A549 treated with Mapracorat at 1 μM for 4 hours (cell line): ENCODE measurements at places on chromosomes 1 and 21. TPM values are rescaled to one million over a fixed set of nuclear protein-coding genes. Genes with fewer than 3 reads are reported as not detected.

KAZN gene
- 3.1 to 4.2 TPM (median 3.6 TPM) in 5 replicates for total RNA-seq

FPGT gene
- 6.0 to 7.9 TPM (median 6.9 TPM) in 5 replicates for total RNA-seq

UBASH3A gene
- total RNA-seq, result 0.11 to 0.21 TPM (median 0.16 TPM) in 5 replicates

CPLANE2 gene
- 2.5 to 4.5 TPM (median 3.2 TPM) in 5 replicates for total RNA-seq

SLAMF9 gene
- total RNA-seq, result 0.12 to 0.94 TPM (median 0.49 TPM) in 5 replicates

KLHDC9 gene
- total RNA-seq, result 1.0 to 2.7 TPM (median 1.5 TPM) in 5 replicates

UROD gene
- total RNA-seq, result 47.4 to 50.6 TPM (median 49.9 TPM) in 5 replicates

MFAP2 gene
- 0.34 to 1.00 TPM (median 0.88 TPM) in 5 replicates for total RNA-seq

CHIA gene
- total RNA-seq, result not detected in 5 replicates

MCL1 gene
- total RNA-seq, result 220 to 303 TPM (median 284 TPM) in 5 replicates

C21orf91 gene
- total RNA-seq, result 1.2 to 2.7 TPM (median 2.1 TPM) in 5 replicates

ABCG1 gene
- total RNA-seq, result 2.1 to 2.7 TPM (median 2.5 TPM) in 5 replicates

TTC3 gene
- 24.3 to 38.4 TPM (median 30.1 TPM) in 5 replicates for total RNA-seq

FAM151A gene
- total RNA-seq, result 0.16 to 0.32 TPM (median 0.17 TPM) in 5 replicates

TRIM17 gene
- not detected in 5 replicates for total RNA-seq

UBE2U gene
- total RNA-seq, result not detected in 5 replicates

TMEM82 gene
- total RNA-seq, result not detected in 5 replicates

UTS2 gene
- not detected in 5 replicates for total RNA-seq

OR2G6 gene
- total RNA-seq, result not detected in 5 replicates

EDN2 gene
- 27.8 to 36.9 TPM (median 34.3 TPM) in 5 replicates for total RNA-seq

HEYL gene
- total RNA-seq, result 2.9 to 3.3 TPM (median 3.1 TPM) in 5 replicates

PPCS gene
- total RNA-seq, result 35.2 to 39.7 TPM (median 37.0 TPM) in 5 replicates

IKBKE gene
- total RNA-seq, result 4.5 to 7.9 TPM (median 6.0 TPM) in 5 replicates

SLC2A1 gene
- total RNA-seq, result 96.1 to 110 TPM (median 100 TPM) in 5 replicates

PTGFRN gene
- total RNA-seq, result 12.5 to 17.3 TPM (median 14.8 TPM) in 5 replicates

DUSP10 gene
- 2.0 to 2.8 TPM (median 2.2 TPM) in 5 replicates for total RNA-seq

MYOC gene
- not detected in 5 replicates for total RNA-seq

DOCK7 gene
- 11.2 to 40.5 TPM (median 13.9 TPM) in 5 replicates for total RNA-seq

MRPL39 gene
- total RNA-seq, result 32.7 to 40.5 TPM (median 34.9 TPM) in 5 replicates

LCE2B gene
- not detected in 5 replicates for total RNA-seq

KCNE2 gene
- total RNA-seq, result not detected in 5 replicates

MASP2 gene
- total RNA-seq, result 0.10 to 0.21 TPM (median 0.17 TPM) in 4 of 5 replicates, not detected in the other

ZMYM4 gene
- 8.3 to 11.6 TPM (median 10.4 TPM) in 5 replicates for total RNA-seq

SLC2A5 gene
- 0.27 to 0.83 TPM (median 0.39 TPM) in 5 replicates for total RNA-seq

BCL2L15 gene
- 0.13 to 0.60 TPM (median 0.38 TPM) in 5 replicates for total RNA-seq

CYP4A11 gene
- total RNA-seq, result not detected in 5 replicates

C1orf115 gene
- 4.7 to 6.8 TPM (median 5.9 TPM) in 5 replicates for total RNA-seq

PIK3C2B gene
- 4.7 to 7.5 TPM (median 6.9 TPM) in 5 replicates for total RNA-seq

CELA2B gene
- not detected in 5 replicates for total RNA-seq

RABGAP1L gene
- 4.0 to 5.7 TPM (median 4.7 TPM) in 5 replicates for total RNA-seq

CLCC1 gene
- total RNA-seq, result 14.1 to 16.5 TPM (median 15.0 TPM) in 5 replicates

RXRG gene
- not detected in 5 replicates for total RNA-seq

CASQ2 gene
- not detected in 5 replicates for total RNA-seq
